ENCODE measurements at places on chromosomes 2 and 18.

- DNase-seq, result peak; percentile 94
Observed at GRCh38 chr18:34767601-34768027, 57.5 kb downstream of the DTNA start.

DNA sequence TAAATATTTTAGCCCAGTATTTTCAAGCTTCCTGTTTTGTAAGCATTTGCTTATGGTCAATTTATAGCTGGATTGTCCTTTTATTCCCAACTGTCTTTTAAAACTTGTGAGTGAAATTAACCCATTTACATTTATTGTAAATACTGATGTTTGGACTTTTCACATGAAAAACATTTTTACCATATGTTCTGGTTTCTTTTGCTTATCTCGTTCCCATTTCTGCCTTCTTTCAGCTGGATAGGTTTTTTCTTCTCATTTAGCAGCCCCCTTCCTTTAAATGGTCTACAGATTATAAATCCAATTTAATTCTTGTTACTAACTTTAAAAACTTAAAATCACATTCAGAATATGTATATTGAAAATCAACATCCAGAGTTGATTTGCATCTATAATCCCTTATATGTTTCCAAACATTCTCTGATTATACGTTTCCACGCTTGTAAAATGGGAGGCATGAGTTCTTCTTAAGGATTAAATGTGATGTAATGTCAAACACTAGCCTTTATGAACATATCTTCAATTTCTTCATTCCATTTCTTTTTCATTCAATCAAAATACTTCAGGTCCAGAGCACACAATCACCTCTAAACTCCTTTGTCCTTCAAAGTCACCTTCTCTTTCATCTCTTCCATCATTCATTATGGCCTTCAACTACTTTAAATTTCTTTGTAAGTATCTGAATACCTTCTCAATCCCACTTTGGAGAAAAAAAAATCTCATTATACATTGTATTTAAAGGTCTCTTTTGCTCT, 1.1 kb upstream of the KDM3A start:
- no peak for DNase-seq

DNA sequence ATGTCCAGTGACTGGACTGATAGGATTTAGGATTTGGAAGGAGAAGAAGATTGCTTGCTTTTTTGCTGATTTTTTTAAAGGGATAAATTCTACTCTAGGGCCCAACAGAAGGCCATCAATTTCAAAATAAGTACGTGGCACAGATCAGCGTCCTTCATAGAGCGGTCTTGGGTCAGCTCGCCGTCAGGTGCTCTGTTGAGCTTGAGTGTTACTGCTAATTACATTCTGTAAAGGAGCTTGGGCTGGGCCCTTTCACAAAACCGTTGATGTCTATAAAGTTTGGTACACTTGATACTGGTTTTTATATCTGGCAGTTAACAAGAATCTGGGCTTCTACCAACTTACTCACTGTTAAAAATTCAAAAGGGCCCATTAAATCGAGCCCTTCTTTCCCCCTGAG, 45.4 kb downstream of the ARMC9 start:
- DNase-seq, result no peak

DNA sequence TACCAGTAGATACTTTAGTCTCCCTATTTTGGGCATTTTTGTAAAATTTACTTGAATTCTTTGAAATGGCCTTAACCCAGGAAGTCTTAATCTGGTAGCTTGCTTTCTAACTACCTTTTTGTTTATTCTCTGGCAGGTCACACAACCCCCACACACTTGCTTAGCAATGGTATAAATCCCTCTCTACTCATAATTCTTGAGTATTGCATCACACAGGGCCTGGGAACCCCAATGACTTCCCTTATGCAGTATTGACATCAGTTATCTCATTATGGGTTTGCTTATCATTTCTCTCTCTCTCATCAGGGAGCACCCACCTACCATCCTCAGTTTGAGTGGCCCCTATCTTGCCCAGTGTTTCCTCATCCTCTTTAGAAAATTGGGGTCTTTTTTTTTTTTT, 207.1 kb downstream of the KCNS3 start:
- DNase-seq, result no peak

DNA sequence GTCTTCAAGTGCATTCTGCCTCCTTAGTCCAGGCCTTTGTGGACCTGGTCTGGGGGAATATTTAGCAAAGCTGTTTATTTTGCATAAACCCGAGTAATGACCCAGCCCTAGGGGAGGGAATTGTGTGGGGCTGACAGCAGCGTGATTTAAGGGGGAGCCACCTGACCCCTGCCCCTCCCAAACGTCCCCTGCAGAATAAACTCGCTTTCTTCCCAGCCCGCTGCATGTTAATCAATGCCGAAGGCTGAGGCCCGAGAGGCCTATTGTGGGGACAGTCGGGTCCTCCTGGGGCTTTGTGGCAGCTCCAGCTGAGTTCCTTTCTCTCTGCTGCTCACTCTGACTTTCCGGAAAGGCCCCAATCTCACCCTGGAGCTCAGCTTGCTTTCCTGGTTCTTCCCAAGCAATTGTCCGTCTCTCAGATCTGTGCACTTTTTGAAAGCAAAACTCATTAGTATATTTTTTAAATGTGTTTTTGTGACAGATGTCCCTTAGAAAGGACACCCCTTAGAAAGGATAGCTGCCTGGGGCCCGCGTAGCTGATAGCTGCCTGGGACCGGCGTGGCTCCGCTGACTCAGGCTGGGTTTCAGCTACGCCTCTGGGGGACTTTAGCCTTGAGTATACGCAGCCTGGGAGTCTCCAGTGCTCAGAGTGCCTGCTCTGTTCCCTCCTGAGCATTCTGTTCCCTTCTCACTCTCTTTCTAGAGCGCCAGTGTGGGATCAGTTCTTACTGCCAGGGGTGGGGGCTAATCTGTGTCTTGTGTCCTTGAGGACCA, 158.3 kb downstream of the GLI2 start:
- DNase-seq, result no peak

- no peak for DNase-seq
Observed at GRCh38 chr2:123495241-123495640, 529.8 kb upstream of the CNTNAP5 start.

- DNase-seq, result no peak
Observed at GRCh38 chr2:3421580-3421979, 42.1 kb downstream of the TRAPPC12 start.

DNA sequence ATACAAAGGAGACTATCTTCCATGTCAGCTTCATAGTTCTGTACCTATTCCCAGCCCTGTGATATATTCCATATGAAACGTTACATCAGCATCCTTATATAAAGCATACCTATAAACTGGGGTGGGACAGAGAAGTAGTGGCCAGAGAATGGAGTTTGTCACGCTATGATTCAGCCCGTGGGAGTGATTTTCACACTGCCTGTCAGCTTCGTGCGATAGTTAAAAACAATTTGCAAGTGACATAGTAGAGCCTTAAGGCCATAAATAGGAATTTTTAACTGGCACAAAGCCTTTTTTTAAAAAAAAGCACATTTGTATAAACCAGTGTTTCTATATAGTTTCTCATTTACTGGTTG, 30.2 kb downstream of the PKP4 start:
- DNase-seq, result peak; percentile 49

GRCh38 chr18:79471046-79471445, 75.3 kb downstream of the NFATC1 start:
- DNase-seq, result no peak

- peak; percentile 45 for DNase-seq
Observed at GRCh38 chr18:75582406-75582821, 154.9 kb upstream of the SMIM21 start.

DNA sequence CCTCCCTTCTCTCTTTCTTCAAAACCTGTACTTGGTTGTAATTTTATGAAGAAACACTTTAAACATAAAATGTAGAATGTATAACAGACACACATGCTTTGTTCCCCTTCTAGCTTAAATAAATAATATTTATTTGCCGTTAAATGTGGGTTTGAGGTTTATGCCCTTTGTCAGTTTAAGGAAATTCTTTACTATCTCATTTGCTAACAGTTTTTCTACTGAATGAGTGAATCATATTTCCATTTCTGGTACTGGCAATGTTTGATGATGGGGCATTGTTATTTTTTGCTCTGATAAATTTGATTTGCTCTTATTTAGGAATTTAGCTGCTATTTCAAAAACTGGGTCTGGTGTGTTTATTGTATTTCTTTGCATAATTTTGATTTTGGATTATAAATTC, 555.6 kb downstream of the CCDC85A start:
- peak; percentile 51 for DNase-seq

DNA sequence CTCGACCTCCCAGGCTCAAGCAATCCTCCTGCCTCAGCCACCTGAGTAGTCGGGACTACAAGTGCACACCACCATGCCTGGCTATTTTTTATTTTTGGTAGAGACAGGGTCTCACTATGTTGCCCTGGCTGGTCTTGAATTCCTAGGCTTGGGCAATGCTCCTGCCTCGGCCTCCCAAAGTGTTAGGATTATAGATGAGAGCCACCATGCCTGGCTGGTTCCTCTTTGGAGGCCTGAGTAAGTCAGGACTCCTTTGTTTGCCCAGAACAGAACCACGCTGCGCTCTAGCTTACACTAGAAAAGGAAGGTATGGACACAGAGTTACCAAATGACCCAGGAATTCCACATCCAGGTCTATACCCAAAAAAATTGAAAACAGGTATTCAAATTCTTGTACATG, 135.9 kb upstream of the SLC1A4 start:
- no peak for DNase-seq

All from EH (cell line).